ENCODE measurements at places on chromosomes 13 and 19.
A peak's percentile ranks its signal among the peaks of the same experiment; 100 is the strongest.

DNA sequence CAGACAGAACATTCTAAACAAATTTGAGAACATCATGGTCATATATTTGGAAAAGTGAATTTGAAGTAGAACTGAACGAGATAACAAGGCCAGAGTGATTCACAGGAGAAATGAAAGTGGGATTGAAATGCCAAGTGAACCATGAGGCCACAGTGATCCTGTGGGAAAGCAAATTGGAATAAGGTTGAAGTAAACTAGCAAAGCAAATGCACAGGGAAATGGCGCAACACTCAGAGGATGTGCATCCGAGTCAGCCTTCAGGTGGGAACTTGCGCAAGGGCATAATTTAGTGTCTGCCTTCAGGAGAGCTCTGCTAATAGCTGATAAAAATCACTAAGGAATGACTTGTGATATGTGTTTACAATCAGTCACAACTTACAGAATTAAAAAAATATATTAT, 696.6 kb downstream of the LIG4 start:
- DNase-seq = no peak

DNA sequence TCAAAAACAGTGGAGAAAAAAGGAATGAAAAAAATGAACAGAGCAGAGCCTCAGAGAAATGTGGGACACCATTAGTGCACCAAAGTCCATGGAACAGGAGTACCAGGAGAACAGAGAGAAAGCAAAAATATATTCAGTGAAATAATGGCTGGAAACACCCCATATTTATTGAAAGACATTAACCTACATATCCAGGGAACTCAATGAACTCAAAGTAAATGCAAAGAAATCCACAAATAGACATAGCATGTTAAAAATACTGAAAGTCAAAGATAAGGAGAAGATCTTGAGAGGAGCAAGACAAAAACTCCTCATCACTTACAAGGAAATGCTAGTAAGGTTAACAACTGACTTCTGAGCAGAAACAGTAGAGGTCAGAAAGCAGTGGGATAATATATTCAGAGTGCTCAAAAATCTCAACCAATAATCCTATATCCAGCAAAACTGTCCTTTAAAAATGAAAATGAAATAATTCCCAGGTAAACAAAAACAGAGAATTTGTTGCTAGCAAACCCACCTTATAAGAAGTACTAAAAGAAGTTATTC, 35.6 kb downstream of the METTL21C start:
- DNase-seq = no peak

DNA sequence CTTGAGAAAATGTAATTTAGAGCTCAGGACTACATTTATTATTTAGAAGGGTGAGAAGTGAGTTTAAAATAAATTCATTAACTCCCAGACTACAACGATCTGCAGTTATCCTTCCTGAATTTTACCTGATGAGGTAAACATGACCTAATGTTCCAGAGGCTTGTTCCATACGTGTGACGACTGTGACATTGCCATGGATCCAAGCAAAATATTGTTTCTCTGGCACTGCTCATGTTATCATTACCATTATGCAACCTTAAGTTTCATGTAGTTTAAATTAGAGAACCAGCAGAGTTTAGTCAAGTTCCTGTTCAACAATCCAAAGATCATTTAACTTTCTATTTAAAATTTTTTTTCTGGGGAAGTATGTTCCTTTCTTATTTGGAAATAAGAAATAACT, 279.6 kb downstream of the KLF5 start:
- no peak for DNase-seq

DNA sequence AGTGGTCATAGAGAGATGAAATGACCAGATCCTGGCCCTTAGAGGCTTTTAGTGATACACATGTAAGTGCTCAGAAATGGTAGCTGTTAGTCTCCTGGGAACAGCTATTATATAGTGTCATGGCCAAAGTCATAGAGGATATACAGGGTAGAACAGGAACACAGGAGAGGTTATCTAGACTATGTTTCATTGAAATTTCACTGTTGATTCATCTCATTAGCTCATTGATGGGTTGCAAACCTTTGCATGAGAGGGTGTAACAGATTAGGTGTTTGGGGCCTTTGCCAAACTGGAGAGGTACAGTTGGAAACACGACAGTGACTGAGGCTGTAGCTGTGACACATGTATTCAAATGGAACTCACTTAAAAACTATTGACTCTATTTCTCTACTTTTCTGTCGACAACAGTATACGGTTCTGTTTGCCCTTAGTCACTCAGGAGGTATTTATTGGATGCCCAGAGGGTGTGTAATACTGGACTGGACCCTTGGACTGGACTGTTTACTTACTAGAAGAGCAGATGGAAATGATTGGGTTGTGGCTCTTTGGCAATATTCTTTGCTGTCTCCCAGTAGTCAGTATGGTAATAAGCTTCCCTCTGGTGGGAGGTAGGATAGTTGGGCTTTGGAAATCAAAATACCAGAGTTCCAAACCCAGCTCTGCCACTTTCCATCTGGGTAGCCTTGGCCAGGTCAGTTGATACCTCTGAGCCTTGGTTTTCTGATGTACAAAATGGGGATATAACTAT, 29.8 kb downstream of the ARHGAP35 start:
- DNase-seq = peak; percentile 97

GRCh38 chr19:48480183-48480557, 11.0 kb downstream of the CYTH2 start:
- DNase-seq = peak; percentile 31

DNA sequence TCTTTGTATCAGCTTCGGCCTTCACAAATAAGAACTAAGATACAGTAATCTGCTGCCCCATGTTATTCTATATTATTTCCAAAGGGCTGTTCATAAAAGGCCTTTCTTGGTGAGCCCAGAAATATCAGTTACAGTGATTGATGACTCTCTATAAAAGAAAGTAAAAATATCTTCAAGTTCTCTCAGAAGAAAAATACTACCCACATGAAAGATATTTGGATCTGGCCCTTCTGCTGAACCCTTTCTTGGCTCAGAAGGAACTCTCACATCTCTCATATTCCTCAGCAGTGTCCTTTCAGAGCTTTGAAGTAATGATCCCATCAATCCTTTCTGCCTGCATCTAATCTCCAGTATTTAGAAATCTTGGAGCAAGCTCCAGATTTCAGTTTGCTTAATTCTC, 76.3 kb upstream of the SLITRK1 start:
- DNase-seq = no peak

- DNase-seq = peak; percentile 45
Measured at GRCh38 chr13:37995092-37995491, 125.5 kb upstream of the TRPC4 start.

DNA sequence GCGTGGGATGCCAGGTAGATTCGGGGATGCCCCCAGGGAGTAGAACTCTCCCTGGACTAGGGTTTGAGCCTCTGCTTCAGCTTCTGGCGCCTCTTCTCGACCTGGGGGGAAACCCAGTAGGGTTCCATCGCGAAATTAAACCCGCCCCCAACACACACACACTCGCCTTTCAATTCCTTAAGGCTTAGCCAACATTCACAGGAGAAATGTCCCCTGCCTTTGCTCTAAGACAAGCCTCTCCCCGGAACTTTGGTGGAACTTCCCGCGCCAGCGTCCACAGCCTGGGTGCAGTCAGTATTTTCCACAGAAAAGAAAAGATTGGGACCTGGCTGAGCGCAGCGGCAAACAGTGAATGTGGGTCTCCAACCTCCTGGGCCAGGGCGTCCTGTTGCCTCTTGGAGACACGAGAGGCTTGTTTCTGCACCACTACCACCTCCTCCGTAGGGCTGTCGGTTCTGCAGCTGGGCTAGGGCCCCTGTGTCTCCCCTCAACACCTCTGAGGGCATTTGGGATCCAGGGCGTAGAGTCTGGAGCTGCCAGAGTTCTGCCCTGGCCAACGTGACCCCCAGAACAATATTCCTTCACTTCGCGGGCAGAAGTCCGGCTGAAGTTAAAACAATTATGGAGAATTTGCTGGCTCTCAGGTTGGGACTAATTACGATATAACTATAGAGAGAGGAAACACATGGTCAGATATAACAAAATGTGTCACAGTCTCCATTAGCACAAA, 3.2 kb downstream of the PDX1 start:
- DNase-seq = no peak

- no peak for DNase-seq
Measured at GRCh38 chr19:39109641-39110040, 15.9 kb upstream of the PAK4 start.

GRCh38 chr13:48222358-48223301, 10.4 kb upstream of the ITM2B start:
- DNase-seq = peak; percentile 48

- no peak for DNase-seq
Measured at GRCh38 chr19:35253316-35254286, 4.8 kb downstream of the LSR start.

GRCh38 chr13:99040536-99041131, 62.8 kb upstream of the DOCK9 start:
- DNase-seq = no peak

DNA sequence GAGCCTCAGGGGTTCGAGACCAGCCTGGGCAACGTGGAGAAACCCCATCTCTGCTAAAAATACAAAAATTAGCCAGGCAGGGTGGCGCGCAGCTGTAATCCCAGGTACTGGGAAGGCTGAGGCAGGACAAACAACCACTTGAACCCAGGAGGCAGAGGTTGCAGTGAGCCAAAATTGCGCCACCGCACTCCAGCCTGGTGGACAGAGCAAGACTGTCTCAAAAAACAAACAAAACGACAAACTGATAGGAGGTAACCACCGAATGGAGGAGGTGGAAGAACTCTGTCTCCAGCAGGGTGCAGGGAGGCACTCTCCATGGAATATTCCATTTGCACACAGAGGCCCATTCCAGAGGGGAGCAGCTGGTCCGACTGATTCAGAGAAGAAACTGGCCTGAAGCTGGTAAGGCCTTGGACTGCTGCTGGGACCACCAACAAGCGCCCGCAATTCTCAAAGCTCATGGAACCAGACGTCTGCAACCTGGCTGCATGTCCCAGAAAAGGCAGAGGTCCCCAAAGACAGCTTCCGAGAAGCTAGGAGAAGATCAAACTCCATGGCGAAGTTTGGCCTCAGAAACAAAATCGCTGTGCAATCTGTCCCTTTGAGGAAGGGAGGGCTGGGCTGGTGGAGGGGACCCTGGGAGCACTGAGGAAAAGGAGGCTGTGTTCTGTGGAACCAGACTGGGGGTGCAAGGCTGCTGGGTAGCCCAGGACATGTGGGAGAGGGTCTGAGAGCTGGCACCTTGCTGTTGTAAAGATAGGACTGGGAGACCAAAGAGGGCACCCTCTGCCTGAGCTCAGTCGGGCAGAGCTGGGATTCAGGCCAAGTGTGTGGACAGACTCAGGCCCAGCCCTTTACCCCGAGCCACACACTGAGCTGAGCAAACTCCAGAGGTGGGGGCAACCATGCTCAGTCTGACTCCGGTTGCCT, 35.2 kb downstream of the SLC25A42 start:
- DNase-seq = no peak

- peak; percentile 61 for DNase-seq
Measured at GRCh38 chr19:7917267-7918061, 2.7 kb upstream of the SNAPC2 start.

DNA sequence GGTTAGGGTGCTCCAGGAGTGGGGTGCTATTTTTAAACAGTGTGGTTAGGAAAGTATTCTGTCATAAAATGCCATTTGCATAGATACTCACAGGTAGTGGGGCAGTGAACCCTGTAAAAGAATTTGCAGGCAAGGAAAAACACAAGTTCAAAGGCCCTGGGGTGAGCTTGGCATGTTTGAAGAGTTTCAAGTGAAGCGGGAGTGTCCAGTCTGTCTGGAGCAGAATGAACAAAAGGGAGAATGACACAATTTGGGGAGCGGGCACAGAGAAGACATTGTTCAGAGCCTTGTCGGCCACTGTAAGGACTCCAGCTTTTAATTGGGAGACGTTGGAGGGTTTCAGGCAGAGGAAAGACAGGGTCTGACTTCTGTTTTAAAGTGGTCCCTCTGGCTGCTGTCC, 2.8 kb downstream of the GRWD1 start:
- no peak for DNase-seq

- no peak for DNase-seq
Measured at GRCh38 chr19:51211833-51212232, 13.0 kb upstream of the CD33 start.

GRCh38 chr13:43244481-43244880, 221.1 kb downstream of the DNAJC15 start:
- no peak for DNase-seq

DNA sequence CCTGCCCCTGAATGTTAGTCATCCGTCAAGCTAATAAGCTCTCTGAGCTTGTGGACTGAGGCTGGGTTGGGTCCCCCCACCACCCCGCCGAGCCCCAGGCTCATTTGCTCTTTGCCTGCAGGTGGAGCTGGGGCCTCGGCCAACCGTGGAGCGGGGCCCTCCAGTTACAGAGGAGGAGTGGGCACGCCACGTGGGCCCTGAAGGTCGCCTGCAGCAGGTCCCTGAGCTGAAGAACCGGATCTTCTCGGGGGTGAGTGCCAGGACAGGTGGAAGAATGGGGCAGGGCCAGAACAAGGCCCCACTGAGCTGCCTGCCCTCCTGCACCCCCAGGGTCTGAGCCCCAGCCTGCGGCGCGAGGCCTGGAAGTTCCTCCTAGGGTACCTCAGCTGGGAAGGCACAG, 5.1 kb downstream of the TBC1D17 start:
- DNase-seq = no peak

GRCh38 chr19:55368701-55369563, 1.3 kb downstream of the IL11 start:
- peak; percentile 74 for DNase-seq

GRCh38 chr19:49106648-49107135, 7.5 kb upstream of the LIN7B start:
- peak; percentile 58 for DNase-seq

DNA sequence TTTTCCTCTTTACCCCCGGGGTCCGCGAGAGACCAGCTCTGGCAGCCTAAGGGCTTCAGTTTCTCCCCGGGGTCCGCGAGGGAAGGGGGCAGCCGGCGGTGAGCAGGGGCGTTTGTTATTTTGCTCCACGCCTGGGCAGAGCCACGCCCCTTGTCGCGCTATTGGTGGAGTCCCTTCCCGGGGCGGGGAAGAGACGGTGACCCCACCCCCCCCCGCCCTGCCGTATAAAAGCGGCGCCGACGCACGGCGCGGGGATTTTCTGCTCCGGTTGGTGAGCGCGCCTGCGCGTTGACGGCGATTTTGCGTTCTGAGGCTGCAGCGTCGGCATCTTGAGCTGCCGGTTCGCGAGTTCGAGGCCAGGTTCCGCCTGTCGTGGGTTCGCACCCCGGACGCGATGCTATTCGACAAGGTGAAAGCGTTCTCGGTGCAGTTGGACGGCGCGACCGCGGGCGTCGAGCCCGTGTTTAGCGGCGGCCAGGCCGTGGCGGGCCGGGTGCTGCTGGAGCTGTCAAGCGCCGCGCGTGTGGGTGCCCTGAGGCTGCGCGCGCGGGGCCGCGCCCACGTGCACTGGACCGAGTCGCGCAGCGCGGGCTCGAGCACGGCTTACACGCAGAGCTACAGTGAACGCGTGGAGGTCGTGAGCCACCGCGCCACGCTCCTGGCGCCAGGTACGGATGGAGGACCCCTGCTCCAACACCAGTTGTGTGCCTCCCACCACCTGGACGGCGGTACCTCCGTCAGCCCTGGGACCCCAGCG, at the start of gene ARRDC2:
Gene ARRDC2 (plus strand): TSS at position 254 of the 757 bp plus-strand sequence. CDS start 141 bp downstream, at position 395.
- DNase-seq = peak; percentile 91

- no peak for DNase-seq
Measured at GRCh38 chr19:54207676-54207982, 7.0 kb downstream of the RPS9 start.

GRCh38 chr19:27746691-27747380, 1466.1 kb downstream of the UQCRFS1 start:
- no peak for DNase-seq
